ENCODE measurements at places on chromosomes 1 and 21.

DNA sequence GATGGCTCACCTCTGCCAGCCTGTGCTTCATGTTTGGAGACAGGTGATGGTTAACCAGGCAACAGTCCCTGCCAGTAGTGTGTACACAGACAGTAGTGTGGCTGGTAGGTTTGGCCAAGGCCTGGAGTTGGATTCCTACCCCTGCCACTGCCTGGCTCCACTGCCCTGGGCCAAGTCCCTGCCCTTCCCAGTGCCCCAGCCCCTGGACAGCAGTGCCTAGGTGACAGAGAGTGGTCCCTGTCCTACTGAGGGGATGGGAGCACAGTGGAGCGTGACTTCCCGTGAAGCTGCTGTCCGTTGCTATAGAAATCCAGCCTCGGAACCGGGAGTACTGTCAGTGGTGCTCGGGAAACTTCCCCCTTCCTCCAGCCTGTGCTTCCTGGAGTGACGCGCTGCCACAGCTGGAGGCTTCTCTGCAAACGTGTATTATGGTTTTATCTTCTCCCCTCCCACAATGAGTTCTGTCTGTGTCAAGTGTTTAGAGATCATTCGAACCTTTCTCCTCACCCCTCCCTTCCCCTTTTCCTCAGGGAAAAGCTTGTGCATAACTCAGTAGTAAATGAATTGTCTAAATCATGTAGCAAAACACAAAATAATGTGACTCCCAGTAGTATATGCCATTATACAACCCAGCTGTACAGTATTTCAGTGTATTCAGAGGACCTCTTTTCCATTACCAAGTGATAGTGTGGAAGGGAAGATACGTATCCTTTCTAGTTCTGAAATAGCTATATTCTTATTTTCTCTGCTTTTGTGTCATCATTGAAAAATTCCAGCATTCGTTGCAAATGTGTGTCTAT is 73.4 kb downstream of the GALNT2 start:
- no peak for DNase-seq

- DNase-seq: no peak
Measured at GRCh38 chr21:27429710-27430341, 462.9 kb upstream of the ADAMTS5 start.

GRCh38 chr1:17661546-17662157 is 93.5 kb upstream of the ACTL8 start:
- peak; percentile 57 for DNase-seq

DNA sequence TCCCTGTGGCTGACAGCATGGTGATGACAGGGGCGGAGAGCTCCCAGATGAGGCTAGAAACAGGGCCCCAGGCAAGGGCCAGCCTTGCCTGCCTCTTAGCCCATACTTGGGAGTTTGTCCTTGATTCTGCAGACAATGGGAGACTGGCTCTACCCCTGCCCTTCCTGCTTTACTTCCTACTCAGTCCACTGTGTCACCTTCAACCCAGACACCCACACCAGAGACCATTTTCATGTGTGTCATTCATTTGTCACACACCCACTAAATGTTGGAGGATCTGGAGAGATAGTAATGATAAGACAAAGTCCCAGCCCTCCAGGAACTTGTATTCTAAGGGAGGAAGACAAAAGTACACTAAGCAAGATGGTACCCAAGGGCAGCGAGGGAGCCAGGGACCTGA is 43.7 kb downstream of the SYT6 start:
- DNase-seq: no peak

GRCh38 chr1:119637710-119638109 is 10.4 kb downstream of the ZNF697 start:
- no peak for DNase-seq

DNA sequence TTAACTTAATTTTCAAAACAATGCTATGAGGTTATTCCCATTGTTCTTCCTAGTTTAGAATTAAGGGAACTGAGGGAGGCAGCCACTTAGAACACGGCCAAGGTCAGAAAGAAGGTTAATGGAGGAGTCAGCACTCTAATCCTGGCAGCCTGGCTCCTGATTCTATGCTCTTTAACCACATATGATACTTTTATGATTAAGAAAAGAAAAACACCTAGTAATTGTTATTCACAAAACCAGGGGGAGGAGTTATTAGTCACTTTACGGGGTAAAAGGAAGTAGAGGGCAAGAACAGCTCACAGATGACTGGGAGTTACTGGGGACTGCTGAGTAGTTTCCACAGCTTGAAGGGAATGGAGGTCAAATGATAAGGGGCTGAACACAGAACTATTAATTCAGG is 38.6 kb downstream of the GADD45A start:
- peak; percentile 26 for DNase-seq

GRCh38 chr1:169395955-169396354 is 28.0 kb downstream of the BLZF1 start:
- DNase-seq: no peak

- no peak for DNase-seq
Measured at GRCh38 chr1:34712007-34712688, 42.7 kb upstream of the GJB5 start.

DNA sequence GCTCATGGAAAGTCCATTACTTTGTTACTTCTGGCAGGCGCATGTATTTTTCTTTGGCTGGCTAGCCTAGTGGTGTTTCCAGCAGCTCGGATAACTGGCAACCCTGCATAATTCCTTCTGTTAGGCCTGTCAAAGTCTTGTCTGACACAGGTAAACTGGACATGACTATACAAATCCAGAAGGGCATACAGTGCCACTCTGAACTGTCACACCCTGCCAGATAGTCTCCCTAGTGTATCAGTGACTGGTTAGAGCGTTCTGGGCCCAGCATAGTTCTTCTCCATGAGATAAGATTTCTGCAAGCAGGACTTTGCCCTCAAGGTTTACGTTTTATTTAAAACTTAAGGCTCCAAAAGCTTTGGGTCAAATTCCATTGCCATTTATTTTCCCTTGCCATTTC is 177.7 kb upstream of the GORAB start:
- DNase-seq: no peak

DNA sequence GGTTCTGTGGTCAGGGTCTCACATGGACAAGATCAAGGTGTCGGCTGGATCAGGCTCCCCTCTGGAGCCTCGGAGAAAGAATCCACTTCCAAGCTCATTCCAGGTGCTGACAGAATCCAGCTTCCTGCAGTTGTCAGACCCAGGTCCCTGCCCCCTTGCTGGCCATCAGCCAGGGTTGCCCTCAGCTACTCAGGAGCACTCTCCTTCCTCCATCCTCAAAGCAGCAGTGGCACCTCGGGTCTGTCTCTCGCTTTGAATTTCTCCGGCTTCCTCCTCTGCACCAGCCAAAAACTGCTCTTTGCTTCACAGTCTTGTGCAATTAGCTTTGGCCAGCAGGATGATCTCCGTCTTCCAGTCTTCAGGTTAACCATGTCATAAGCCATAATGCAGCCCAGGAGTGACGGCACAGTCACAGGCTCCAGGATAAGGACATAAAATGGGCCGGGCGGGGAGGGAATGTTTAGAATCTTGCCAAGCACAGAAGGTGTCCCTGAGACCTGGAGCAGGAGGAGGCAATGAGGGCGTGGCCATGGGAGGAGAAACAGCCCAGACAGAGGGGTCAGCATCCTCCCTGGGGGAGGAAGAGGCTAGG is 79.4 kb upstream of the SLC25A33 start:
- no peak for DNase-seq

DNA sequence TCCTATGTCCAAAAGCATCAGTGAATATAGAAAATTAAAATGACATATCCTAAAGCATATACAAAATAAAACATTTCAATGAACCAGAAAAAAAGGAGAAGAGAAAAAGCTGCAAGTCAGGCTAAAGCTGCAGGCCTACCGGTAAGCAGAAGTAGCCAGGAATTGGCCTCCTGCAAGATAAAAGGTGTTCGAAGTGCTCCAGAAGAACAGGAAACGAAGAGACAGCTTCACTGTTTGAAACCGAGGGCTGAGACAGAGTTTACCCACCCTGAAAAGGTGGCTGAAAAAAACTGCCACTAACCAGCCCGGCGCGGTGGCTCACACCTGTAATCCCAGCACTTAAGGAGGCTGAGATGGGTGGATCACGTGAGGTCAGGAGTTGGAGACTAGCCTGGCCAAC is 37.4 kb downstream of the NSL1 start:
- DNase-seq: no peak

- DNase-seq: no peak
Measured at GRCh38 chr1:237788069-237788468, 102.7 kb downstream of the ZP4 start.

DNA sequence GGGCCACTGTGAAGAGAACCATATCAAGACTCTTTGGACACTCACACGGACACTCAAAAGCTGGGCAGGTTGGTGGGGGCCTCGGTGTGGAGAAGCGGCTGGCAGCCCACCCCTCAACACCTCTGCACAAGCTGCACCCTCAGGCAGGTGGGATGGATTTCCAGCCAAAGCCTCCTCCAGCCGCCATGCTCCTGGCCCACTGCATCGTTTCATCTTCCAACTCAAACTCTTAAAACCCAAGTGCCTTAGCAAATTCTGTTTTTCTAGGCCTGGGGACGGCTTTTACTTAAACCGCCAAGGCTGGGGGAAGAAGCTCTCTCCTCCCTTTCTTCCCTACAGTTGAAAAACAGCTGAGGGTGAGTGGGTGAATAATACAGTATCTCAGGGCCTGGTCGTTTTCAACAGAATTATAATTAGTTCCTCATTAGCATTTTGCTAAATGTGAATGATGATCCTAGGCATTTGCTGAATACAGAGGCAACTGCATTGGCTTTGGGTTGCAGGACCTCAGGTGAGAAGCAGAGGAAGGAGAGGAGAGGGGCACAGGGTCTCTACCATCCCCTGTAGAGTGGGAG is 36.3 kb upstream of the TDRD10 start:
- DNase-seq: no peak

- no peak for DNase-seq
Measured at GRCh38 chr1:66624412-66625060, 90.6 kb downstream of the SGIP1 start.

DNA sequence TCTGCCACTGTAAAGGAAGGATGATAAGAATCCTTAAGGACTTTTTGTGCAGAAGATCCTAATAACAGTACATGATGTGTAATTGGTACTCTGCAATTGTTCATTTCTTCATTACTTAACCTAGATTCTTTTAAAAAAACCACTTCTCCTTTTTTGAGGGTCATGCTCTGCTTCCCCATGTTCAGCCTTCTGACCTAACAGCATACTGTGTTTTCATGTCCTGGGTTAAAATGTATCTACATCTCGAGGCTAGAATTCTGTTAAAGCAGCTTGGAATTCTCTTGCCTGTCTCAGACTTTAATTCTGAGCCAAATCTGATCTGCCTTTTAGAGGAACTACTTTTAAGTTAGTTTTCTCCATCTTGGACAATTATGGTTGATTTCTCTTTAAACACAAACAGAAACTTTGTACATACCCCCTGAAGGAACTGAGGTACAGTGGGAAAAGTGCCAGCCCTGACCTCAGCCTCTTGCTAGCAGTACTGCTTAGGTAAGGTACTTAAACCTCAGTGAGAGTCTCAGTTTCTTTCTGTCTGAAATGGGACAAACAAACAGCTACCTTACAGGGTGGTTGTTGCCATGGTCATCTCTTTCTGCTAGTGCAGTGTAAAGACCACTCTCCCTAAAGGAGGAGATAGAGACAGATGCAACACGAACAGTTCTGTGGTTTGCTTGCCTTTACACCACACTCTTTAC is 103.2 kb upstream of the DYNLT5 start:
- DNase-seq: no peak

- peak; percentile 17 for DNase-seq
Measured at GRCh38 chr1:111739925-111740765, 950 bp upstream of the INKA2 start.

GRCh38 chr1:107706182-107706581 is 258.8 kb downstream of the VAV3 start:
- DNase-seq: no peak

- no peak for DNase-seq
Measured at GRCh38 chr1:159054427-159054826, 22.1 kb downstream of the AIM2 start.

- DNase-seq: no peak
Measured at GRCh38 chr21:41733951-41734689, 32.7 kb downstream of the RIPK4 start.

DNA sequence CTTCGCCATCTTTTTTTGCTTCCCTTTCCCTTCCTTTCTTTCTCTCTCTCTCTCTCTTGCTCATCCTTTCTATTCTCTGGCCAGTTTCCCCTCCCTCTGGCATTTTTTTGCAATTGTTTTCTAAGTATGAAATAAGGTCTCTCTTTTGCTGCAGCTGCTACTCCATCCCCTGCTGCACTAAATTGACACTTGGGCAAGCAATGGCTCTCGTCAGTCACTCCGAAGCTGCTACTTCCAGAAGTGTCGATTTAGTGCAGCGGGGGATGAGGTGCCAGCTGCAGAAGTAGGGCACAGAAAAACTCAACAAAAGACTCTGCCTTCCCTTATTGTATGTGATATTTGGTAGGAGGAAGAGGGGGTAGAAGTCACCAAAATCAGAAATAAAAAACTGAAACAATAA is 642.3 kb downstream of the RWDD3 start:
- DNase-seq: no peak

DNA sequence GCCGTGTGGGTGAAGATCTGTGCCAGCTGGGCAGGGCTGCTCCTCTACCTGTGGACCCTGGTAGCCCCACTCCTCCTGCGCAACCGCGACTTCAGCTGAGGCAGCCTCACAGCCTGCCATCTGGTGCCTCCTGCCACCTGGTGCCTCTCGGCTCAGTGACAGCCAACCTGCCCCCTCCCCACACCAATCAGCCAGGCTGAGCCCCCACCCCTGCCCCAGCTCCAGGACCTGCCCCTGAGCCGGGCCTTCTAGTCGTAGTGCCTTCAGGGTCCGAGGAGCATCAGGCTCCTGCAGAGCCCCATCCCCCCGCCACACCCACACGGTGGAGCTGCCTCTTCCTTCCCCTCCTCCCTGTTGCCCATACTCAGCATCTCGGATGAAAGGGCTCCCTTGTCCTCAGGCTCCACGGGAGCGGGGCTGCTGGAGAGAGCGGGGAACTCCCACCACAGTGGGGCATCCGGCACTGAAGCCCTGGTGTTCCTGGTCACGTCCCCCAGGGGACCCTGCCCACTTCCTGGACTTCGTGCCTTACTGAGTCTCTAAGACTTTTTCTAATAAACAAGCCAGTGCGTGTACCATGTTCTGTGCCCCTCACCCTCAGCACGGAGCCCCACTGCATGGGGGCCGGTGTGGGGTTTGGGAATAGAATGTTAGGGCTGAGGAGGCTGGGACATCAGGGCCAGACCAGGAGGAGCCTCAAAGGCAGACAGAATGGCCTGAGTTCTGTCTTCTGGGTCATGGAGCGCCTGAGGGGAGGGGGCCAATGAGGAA is 21.3 kb downstream of the SERINC2 start:
- DNase-seq: no peak

GRCh38 chr1:20999525-21000244 is 177.0 kb downstream of the EIF4G3 start:
- DNase-seq: no peak

DNA sequence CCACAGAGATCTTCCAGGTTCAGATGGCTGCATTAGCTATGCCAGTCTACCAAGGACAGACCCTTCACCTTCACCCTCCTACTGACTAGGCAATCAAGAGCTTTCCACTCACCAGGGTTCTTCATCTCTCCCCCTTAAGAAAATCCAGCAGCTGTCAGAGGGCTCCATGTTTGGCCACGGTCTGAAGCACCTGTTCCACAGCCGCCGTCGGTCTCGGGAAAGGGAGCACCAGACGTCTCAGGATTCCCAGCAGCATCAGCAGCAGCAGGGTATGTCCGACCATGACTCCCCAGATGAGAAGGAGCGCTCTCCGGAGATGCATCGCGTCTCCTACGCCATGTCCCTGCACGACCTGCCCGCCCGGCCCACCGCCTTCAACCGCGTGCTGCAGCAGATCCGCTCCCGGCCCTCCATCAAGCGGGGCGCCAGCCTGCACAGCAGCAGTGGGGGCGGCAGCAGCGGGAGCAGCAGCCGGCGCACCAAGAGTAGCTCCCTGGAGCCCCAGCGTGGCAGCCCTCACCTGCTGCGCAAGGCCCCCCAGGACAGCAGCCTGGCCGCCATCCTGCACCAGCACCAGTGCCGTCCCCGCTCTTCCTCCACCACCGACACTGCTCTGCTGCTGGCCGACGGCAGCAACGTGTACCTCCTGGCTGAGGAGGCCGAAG is 13.8 kb downstream of the TMCC2 start:
- DNase-seq: no peak

All from stimulated activated naive CD8-positive, alpha-beta T cell treated with anti-CD3 and anti-CD28 coated beads, Interleukin-15, amount 100 ng/mL, for 72 hours (primary cell).